ENCODE measurements at places on chromosomes 5 and 9.

DNA sequence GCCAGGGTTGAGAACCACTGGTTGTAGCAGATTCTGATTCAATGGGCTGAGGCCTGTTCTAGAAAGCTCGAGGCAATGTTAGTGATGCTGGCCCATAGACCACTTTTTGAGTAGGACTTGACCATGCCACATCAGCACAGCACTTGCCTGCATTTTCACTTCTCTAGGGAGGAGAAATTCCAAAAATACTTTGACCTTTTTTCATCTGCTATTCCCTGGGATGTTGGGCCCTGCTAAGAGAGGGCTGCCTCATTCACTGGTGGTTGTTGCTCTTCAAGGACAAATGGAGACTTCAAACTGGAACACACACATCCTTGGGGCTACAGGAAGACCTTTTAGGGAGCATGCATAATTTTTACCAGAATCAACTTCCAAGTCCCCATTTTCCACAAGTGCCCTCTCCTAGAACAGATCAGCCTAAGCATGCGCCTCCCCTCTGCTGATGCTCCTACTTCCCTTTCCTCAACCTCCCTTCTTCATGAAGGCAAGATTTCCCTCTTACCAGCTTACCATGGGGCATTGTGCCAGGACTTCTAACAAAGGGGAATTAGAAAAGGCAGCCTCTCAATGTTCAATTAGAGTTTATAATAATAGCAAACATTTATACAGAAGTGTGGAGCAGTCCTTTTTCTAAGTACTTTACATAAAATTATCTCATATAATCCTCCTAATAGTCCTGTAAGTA is 12.7 kb upstream of the TGFBI start:
- no peak for DNase-seq

DNA sequence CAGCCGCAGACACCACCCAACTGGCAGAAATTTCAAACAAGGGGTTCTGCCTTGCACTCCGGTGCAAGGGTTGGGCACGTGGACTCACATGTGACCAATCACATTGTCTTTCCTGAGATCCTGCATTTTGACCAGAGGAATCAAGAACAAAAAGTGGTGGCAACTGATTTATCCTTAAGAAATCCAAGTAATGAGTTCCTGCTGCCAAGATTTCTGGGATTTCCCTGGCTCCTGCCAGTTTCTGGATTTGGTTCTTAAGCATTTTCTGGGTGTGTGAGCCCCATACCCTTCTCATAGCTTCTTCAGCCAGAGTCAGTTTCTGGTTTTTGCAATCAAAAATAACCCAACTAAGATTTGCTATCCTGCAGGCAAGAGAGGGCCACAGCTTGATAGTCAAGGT is 17.4 kb upstream of the KCNIP1 start:
- no peak for DNase-seq

- DNase-seq: no peak
These were observed 31.3 kb upstream of the HTR4 start for GRCh38 chr5:148685520-148686134.

DNA sequence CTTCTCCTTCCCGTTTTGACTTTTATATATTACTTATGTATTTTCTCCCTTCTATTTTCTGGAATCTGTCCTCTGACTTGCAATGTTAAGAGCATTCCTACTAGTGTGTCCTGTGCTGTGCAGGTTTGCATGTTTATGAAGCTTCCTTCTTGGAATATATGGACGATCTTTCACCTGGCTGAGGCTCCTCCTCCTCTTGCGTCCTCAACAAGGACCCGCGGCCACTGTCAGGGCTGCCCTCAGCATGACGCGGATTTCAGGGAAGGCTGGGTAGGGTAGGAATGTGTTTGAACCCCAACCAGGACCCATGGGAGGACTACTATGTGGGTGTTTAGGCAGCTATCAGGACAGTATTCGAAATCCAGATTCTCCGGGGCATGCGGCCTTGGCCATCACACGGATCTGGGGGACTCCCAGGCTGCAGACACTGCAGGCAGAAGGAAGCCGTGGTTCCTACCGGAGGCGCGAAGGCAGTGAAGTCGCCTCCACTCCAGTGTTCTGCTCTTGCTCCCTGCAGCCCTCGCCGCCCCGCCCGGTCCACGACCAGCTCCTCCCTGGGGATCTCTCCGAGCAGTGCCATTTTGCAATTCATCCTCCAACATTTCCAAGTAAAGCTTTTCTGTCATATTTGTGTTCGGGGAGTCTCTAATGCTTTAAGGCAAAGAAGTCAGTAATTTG is 37.0 kb upstream of the OSMR start:
- no peak for DNase-seq

DNA sequence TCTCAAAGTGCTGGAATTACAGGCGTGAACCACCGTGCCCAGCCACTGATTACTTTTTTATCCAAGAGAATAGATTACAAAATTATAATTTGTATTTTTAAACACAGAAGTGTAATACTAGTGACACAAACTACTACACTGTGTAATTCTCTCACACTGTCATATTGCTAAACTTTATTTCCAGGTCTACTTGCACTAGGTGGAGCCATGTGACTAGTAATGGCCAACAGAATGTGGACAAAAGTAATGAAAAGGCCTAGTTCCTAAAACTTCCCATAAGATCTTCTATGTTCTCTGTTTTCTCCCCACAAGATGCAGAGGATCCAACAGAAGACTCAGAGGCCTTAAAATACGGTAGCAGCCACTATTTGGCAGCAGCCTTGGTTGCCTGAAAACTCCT is 27.3 kb downstream of the NADK2 start:
- no peak for DNase-seq

DNA sequence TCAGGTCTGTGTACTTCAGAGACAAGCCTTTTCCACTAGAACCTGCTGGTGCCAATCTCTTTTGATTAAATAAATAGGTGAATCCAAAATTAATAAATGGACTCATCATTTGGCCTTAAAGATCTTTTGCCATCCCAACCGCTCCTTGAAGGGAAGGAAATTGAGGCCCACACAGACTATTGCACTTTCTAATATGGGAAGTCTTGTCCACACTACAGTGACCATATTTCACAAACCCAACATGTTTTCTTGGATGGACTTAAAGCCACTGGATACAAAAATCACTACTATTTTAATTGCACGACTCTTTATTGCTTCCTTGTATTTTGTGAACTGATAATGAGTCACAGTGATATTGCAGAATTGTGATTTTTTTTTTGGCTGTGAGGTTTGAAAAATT is 135.0 kb downstream of the DIRAS2 start:
- no peak for DNase-seq

GRCh38 chr5:96752341-96753016 is 55.3 kb downstream of the ERAP1 start:
- DNase-seq: no peak

- DNase-seq: no peak
These were observed 77.0 kb downstream of the C5orf15 start for GRCh38 chr5:133891390-133891789.

DNA sequence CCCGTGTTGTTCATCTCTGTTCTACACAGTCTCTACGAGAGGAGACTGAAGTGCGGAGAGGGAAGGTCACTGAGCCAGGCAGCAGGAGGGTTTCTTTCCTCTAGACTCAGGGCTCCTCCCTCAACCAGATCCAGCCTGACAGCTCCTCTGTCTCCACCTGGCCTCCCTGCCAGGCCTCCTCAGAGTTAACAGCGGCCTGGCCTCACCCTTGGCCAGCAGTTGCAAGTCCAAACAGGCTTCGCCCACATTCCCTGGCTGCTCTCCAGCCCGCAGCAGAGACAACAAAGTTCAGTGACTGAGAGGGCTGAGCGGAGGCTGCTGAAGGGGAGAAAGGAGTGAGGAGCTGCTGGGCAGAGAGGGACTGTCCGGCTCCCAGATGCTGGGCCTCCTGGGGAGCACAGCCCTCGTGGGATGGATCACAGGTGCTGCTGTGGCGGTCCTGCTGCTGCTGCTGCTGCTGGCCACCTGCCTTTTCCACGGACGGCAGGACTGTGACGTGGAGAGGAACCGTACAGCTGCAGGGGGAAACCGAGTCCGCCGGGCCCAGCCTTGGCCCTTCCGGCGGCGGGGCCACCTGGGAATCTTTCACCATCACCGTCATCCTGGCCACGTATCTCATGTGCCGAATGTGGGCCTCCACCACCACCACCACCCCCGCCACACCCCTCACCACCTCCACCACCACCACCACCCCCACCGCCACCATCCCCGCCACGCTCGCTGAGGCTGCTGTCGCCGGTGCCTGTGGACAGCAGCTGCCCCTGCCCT is at the start of gene HRCT1:
HRCT1 (plus strand) TSS at position 291 of the 768 bp plus-strand sequence; CDS start at position 377, 86 bp downstream.
- peak; percentile 36 for DNase-seq

DNA sequence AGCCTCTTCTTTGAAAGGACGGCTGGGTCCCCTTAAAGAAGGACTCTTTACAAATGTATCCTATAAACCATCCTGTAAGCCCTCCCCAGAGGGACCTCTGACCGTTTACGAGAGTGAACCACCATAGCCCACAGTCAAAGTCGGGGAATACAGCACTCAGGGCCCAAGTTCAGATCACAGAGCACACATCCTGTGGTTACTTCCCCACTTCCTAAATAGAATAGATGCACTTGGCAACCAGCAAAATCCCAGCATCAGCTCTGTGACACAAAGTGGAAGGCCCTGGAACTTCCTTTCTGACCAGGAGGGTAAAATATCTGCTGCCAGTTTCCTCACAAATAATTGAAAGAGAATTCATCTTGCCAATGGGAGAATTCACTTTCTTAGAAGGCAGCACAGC is 6.9 kb upstream of the IGFBPL1 start:
- no peak for DNase-seq

- no peak for DNase-seq
These were observed 203.8 kb upstream of the PIK3R1 start for GRCh38 chr5:68011801-68012200.

GRCh38 chr5:139960723-139961383 is 82.2 kb downstream of the NRG2 start:
- DNase-seq: no peak

DNA sequence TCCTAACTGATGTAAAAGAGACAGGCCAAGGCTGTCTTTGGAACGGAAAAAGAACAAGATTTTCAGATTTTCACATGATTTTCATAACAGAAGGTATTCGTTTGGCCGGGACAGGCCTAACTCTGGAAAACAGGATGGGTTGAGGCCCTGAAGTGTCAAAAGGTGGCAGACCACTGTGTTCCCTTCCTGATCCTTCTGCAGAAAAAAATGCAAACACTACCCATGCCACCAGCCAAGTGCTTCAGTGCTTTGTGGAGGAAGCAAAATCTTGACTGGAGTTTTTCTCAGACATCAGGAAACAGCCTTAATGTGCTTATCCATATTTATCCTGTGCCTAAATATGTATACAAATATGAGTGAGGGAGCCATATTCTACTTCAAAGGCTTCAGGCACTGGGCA is 113.5 kb upstream of the IL6ST start:
- no peak for DNase-seq

- no peak for DNase-seq
These were observed 51.2 kb downstream of the USP20 start for GRCh38 chr9:129886226-129887174.

GRCh38 chr5:179781846-179782245 is 11.9 kb upstream of the LTC4S start:
- DNase-seq: no peak

DNA sequence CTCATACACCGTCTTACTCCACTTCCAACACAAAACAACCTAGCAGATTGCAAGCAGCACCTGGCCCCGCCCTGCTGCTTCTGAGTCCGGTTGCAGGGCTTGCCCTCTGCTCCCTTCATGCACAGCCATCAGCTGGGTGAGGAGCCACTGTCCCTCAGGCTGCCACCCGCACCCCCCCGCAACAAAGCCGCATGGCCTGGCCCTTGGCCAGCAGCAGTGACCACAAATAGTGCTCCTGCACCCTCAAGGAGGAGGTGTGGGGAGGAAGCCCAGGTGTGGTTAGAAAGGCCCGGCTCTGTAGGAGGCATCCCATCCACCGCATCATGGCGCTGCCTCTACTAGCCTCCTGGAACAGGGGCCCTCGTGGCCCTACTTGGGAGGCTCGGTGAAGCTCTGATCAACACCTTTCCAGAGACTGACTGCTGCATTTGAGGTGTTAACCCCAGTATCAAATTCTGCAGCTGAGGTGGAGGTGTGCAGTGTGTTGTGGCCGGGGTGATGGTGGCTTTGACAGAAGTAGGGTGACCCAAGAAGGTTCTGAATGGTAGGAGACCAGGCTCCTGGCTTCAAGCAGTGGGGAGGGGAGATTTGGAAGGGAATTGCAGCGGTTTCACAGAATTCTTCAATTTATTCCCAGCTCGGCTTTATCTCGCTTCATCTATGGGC is 52.7 kb downstream of the WNK2 start:
- DNase-seq: no peak

DNA sequence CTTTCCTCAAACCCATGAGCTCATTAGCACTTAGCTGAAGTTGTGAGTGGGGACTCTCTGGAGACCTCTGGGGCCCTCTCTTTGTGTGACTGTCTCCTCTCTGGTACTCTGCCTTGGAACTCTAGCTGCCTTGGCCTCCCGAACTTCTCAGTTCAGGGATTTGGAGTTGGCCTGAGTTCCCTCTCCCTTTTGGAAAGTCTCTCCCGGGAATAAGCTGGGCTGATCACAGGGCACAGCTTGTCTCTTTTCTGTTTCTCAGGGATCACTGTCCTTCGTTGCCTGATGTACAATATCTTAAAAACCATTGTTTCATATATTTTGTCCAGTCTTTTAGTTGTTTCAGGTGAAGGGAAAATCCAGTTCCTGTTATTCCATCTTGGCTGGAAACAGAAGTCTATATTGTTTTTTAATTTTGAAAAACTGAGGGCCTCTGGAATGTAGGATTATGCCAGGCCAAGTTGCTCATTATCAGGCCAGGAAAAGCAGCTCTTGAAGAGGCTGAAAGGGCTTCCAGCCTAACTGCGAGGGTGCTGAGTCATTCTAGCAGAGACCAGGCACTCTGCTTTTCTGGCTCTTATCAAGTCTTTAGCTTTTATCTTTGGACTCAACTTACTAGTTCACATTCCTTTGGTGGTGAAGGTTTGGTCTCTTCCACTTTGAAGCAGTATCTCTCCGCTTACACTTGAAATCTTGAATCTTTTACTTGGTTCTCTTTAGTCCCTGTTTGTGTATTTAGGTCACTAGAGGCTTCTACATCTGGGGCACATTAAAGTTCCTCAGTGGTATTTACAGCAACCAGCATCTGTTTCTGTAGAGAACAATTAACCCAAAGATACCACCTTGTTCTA is 8.4 kb upstream of the RGS3 start:
- no peak for DNase-seq

DNA sequence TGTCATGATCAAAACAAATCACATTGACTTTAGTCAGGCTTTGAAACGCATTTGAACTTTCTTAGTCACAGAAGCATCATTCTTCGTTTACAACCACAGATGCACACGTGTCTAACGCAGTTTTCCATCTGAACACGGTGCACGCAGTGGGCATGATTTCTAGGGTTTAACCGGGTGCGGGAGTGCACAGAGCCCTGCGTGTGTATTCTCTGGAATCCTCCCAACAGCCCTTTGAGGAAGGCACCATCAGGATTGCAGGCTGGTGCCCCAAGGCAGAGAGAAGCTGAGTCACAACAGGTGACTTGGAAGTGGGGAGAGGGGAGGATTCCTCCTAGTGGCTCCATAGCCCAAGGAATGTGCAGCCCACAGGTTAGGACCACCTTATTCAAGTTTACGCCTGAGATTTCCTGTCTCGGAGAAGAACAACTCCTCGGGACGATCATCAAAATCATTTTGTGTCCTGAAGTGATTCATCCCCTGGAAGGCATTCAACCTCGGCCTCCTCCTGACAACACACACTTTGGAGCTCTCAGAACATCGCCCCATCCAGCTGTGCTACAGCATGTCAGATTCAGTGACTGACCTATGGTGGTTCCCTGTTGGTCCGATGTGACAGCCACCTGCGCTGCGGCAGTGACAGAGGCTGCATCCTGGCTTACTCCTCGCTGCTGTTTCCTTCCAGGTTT is 13.1 kb downstream of the ROPN1L start:
- DNase-seq: no peak

GRCh38 chr9:114445616-114446015 is 57.8 kb upstream of the AKNA start:
- no peak for DNase-seq

GRCh38 chr5:1910081-1910760 is 27.5 kb upstream of the IRX4 start:
- DNase-seq: no peak

Measured in T1000 (cell line).